G401 (cell line): ENCODE measurements at places on chromosomes 3 and 15. TPM values are rescaled to one million over a fixed set of nuclear protein-coding genes. Genes with fewer than 3 reads are reported as not detected.

ERICH6 gene
- not detected in 2 replicates for total RNA-seq

GP9 gene
- total RNA-seq, result not detected in 2 replicates

GLDN gene
- total RNA-seq, result not detected in 2 replicates

LRTM1 gene
- total RNA-seq, result not detected in 2 replicates

NEDD4 gene
- 16.7 and 25.1 TPM in 2 replicates for total RNA-seq

FOXB1 gene
- not detected in 2 replicates for total RNA-seq

VIPR1 gene
- 0.14 TPM in 1 of 2 replicates, not detected in the other for total RNA-seq

COL7A1 gene
- 0.12 and 0.34 TPM in 2 replicates for total RNA-seq

DNA sequence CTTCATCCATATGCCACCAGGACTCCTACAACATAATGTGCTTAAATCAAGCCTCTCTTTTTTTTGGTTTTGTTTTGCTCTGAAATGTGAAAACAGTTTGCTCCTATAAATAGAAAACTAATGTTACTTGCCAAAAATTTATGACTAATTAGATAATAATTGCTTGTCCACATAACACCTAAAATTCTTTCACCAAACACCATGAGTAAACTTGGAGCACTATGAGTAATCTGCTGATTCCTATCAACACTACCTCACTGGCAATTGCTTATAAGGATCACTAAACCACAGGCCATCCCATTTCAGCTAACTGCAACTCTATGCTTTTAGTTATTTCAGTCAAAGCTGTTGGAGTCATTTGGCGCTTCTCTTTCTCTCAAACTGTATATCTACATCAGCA, 252.7 kb downstream of the EPHA3 start:
- DNase-seq, result no peak

DNA sequence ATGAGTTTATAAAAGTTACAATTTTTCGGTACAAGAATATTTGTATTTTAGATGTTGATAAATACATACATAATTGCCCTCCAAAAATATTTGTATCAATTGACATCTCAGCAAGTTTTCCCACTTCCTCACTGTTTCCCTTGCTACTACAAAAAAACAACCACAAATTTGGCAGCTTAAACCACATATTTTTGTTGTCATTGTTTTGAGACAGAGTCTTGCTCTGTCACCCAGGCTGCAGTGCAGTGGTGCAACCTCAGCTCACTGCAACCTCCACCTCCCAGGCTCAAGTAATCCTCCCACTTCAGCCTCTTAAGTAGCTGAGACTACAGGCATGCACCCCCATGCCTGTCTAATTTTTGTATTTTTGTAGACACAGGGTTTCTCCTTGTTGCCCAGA, 162.8 kb upstream of the RARB start:
- no peak for DNase-seq

GRCh38 chr3:44477312-44478030, at the start of gene ZNF445:
ZNF445 (minus strand) TSS chr3:44477670; CDS start chr3:44455549, 22,121 bp downstream.
- DNase-seq, result peak; percentile 86

GRCh38 chr3:31695280-31696008, 162.7 kb downstream of the STT3B start:
- no peak for DNase-seq

- no peak for DNase-seq
Measured at GRCh38 chr3:179565496-179565895, 2.8 kb downstream of the ACTL6A start.

- no peak for DNase-seq
Measured at GRCh38 chr15:73716417-73716816, 32.2 kb downstream of the CD276 start.

- no peak for DNase-seq
Measured at GRCh38 chr3:151166161-151166560, 36.9 kb downstream of the GPR171 start.

- DNase-seq, result no peak
Measured at GRCh38 chr15:77412972-77413698, 6.8 kb downstream of the PEAK1 start.

GRCh38 chr3:27081566-27081965, 287.6 kb downstream of the NEK10 start:
- DNase-seq, result no peak

DNA sequence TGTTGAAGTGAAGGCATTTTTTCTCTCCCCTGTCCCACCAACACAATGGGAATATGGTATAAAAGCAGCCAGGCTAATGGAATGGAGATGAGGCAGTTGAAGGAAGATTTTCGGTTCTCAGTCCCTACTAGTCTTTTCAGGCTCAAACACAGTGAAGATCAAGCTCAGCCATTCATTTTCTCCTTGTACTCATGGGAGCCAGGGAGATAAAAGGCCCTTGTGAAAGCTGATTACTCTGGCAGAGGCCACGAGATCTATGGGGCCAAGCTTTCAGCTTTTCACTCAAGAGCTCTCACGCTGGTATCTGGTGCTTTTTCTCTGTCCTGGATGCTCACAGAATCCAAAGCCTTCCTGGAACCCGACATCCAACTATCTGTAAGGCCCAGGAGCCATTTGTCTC, 14.5 kb upstream of the FAN1 start:
- no peak for DNase-seq

DNA sequence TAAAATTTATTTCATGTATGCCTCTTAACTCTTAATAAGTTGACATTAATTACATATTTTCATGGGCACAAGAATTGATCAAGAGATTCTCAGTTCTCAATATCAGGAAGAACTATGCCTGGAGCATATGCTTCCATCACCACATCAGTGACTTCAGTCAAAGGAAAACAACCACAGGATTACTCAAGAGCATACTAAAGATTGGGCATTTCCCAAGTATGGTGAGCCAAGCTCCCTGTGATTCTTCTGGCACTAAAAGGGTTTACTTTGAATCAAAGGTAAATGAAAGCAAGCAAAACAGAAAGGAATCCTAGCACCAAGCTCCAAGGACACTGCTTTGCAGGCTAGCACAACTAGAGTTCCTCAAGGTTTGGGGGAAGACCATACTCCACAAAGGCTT, 44.6 kb downstream of the FMN1 start:
- no peak for DNase-seq

- no peak for DNase-seq
Measured at GRCh38 chr15:74040109-74040850, 42.1 kb downstream of the GOLGA6A start.

DNA sequence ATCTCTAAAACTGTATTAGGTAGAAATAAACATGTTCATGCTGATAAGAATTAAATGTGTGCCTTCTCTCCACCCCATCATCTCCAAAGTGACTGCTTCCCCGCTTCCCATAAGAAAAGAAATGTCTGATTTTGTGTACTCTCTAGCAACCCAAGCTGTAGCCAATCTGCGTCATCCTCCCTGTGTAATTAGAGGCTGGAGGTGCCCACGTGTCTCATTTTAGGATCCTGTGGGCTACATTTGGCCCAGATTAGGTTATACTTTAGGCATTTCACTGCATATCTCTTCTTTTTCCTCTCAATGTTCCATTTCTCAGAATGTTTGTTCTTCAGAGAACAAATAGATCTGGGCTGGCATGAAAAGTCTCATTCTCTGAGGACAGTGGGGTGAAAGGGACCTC, 19.3 kb upstream of the ZNF148 start:
- DNase-seq, result no peak

DNA sequence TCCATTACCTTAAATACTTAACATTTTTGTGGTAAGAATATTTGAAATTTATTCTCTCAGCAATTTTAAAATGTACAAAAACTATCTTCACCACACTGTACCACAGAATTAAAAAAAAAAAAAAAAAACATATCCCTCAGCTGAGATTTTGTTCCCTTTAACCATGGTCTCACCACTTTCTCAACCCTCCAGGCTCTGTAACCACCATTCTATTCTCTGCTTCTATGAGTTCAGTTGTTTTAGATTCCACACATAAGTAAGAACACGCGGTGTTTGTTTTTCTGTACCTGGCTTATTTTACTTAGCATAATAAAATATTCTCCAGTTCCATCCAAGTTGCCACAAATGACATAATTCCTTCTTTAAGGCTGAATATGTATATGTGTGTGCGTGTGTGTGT, 41.5 kb downstream of the CSNK1G1 start:
- DNase-seq, result no peak

- no peak for DNase-seq
Measured at GRCh38 chr3:186189492-186189891, 80.6 kb upstream of the ETV5 start.

DNA sequence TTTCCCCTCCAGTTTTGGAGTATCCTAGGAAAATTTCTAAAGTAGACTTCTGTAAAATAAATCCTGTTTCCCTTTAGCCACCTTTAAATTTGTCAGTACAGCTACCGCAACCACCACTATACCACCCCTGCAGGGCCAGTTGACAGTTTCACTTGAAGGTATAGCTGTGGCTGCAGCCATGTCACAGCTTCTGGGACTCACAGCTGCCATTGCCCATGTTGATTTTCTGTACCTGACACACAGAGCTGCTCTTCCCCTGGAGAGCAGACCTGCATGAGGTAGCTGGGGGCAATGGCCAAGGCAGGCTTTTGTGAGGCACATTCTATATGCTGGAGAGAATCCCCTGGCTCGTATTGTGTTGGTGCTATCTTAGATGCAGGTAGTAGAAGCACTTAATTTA, 345.4 kb downstream of the LRTM1 start:
- DNase-seq, result no peak

DNA sequence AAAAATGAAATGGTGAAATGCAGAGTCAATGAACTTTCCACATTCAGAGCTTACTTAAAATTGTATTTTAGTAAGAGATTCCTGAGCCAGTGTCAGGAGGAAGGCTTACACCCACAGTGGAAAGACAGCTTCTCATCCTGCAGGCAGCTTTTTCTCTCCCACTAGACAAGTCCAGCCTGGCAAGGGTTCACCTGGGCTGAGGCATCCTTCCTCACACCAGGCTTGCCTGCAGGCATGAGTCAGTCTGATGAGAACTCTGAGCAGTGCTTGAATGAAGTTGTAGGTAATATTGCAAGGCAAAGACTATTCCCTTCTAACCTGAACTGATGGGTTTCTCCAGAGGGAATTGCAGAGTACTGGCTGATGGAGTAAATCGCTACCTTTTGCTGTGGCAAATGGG, 3.1 kb downstream of the CCR4 start:
- DNase-seq, result no peak

DNA sequence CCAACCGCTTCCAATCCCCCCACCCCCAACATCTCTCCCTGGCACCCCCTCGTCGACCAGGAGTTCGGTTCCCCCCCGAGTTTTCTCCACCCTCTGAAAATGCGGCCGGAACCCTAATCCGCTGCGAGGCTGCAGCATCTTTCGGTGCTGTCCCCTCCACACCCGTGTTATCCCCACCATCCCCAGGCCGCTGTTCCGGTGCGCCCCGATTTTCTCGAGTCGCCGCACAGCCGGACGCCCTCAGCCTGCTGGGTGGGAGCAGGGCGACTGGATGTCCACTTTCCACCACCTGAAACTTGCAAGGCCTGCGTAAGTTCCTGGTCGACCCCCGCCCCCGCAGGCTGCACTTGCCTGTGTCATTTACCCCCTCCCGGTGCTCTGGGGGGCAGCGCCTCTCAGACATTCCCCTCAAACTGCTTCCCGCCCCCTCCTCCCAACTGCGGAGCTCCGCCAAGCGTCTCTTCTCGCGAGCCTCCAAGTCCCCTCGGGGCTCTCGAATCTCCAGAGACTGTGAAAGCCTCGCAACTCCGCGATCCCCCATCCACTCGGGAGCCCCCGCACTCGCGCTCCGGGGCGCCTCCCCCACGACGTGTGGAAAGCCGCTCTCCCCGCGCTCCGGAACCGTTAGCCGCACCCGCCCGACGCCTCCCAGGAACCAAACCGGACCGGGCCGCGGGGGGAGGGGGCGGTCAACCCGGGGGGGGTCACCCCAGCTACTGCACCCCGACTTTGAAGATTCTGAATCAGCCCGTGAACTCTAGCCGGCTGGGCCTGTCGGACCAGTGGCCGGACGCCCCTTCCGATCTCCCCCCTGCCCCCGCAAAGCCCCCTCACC, 566 bp downstream of the ETV5 start:
- peak; percentile 38 for DNase-seq

DNA sequence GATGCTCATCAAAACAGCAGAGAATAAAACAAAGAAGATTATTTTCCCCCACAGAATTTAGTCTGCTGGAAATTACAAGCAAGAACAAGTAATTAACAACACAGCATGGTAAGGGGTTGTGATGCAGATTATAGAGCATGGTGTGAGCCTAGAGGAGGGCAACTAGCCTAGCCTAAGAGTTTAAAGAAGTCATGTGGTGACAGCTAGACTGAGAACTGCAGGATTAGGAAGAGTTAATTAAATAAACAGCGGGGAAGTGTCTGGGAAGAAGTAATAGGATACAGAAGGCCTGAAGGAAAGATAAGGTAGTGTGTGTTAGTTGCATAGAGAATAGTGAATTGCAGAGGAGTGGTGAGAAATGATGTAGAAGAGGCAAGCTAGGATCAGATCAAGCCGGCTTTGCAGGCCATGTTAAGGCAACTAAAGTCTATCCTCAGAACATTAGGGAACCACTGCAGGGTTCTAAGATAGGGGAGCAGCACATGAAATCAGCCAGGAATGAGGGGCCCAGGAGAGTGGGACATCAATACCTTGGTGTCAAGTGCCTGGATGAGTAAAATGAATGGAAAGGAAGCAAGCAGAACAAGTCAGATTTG, 11.9 kb upstream of the PKM start:
- DNase-seq, result no peak

- no peak for DNase-seq
Measured at GRCh38 chr3:108130701-108131474, 40.1 kb upstream of the CD47 start.

GRCh38 chr3:114690911-114691310, 397.1 kb downstream of the TIGIT start:
- DNase-seq, result no peak

GRCh38 chr3:195823280-195823679, 11.6 kb upstream of the MUC4 start:
- DNase-seq, result no peak

DNA sequence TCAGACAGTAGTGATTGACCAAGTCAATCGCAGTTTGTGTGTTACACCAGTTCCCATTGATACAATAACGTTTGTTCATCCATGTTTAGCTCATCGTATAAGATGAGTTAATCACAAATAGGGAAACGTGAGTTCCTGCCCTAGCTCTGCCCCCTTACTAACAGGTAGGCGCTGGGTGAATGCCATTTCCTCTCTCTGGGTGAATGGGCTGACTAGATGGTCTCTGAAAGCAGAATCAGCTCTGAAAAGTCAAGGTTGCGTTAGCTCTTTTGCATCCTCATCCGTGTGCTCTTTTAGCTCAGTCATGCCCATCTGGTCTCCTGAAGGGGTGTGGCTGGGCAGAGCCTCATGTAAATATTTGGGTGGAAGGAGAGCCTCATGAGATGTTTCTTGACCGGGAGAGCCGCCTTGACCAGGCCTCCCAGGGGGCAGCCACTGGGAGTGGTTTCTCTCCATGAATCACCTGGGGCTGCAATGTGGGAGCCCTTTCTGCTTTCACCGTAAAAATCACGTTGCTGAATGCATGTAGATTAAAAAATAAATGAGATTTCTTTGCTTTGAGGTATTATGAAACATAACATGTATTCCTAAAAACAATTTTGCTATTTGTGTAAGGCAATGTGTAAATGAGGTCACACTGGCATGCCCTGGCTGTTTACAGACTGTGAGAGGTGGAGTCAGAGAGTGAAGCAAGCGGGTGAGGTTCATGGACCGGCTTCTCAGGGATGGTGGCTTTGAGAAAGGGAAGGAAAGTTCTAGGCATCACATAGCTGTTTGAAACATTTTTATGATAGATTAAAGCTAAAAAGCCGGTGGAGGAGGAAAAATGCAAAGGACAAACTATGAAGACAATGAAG, 108.4 kb upstream of the RASGRP1 start:
- DNase-seq, result no peak
